Renal cortical epithelial cell (primary cell): ENCODE measurements at places on chromosomes 11 and 22. TPM values are rescaled to one million over a fixed set of nuclear protein-coding genes. Genes with fewer than 3 reads are reported as not detected.
A peak's percentile ranks its signal among the peaks of the same experiment; 100 is the strongest.

The GLB1L2 gene
- 4.2 and 4.3 TPM in 2 replicates for total RNA-seq

The SPINDOC gene
- 11.8 and 12.6 TPM in 2 replicates for total RNA-seq

The USP2 gene
- 3.6 and 9.7 TPM in 2 replicates for total RNA-seq

The CCDC134 gene
- total RNA-seq: 11.0 and 16.1 TPM in 2 replicates

The APOBEC3B gene
- total RNA-seq: 0.15 and 4.0 TPM in 2 replicates

The XKR3 gene
- 0.15 TPM in 1 of 2 replicates, not detected in the other for total RNA-seq

The CRYBB3 gene
- not detected in 2 replicates for total RNA-seq

The FAM227A gene
- total RNA-seq: 5.4 and 8.9 TPM in 2 replicates

The APOA5 gene
- not detected in 2 replicates for total RNA-seq

DNA sequence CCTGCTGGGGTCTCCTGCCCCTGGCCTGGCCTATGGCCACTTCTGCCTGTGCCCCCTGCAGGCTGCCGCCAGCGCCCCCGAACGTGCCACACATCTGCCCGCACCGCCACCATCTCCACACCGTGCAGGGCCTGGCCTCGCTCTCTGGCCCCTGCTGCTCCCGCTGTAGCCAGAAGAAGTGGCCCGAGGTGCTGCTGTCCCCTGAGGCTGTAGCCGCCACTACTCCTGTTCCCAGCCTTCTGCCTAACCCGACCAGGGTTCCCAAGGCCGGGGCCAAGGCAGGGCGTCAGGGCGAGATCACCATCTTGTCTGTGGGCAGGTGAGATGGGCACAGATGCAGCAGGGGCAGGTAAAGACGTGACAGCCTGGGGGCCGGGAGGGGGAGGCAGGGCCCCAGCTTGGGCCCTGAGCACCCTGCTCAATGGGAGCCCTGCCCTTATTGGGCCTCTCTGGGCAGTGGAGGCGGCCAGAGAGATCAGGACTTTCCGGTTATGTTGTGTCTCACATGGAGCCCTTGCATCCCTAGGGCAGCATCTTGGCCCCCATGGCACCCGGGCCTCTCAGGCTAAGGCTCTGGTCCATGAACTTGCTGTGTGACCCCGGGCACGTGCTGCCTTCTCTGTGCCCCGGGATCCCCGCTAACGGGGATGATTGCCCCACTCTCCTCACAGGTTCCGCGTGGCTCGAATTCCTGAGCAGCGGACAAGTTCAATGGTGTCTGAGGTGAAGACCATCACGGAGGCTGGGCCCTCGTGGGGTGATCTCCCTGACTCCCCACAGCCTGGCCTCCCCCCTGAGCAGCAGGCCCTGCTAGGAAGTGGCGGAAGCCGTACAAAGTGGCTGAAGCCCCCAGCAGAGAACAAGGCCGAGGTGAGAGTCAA is 18.5 kb downstream of the RELT start:
- DNase-seq: no peak

DNA sequence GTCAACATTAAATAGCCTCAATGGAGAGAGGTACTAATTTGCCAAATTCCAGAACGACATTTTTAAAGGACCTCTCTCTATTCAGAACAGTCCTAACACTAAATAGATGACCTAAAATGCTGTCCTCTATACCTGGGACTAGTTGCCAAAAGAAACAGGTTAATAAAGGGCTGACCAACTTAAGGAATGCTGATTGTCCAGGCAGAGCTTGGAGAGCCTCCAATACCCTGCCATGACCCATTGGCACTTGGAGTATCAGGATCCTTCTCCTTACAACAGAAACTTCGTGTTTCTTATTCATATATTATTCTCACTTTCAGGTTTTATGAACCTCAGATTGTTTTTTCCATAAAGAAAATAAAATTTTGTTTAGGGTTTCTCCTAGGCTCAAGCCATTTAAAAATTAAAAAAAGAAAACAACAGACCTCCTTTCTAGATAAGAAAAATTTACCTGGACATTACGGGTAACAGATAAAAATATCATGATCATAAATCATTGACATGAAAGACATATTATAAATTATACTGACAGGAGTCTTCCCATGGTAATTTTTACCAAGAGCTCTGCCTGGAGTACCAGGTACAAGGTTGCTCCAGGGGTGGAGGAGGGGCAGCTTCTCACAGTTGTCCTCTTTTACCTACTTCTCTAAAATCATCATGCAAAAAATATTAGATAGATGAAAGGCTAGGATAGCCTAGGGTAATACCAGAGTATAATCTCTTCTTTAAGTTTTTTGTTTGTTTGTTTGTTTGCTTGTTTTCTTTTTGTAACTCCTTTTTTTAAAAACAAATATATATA is 2.0 kb downstream of the LRRC4C start:
- no peak for DNase-seq

GRCh38 chr11:65366340-65366773 is 11.8 kb downstream of the TIGD3 start:
- peak; percentile 86 for DNase-seq

GRCh38 chr22:48960576-48960975 is 867.1 kb downstream of the BRD1 start:
- no peak for DNase-seq

GRCh38 chr11:24005202-24005876 is 491.5 kb upstream of the LUZP2 start:
- no peak for DNase-seq

- no peak for DNase-seq
Observed at GRCh38 chr11:8532475-8532874, 61.6 kb downstream of the STK33 start.

GRCh38 chr11:110303414-110303826 is 7.0 kb upstream of the RDX start:
- DNase-seq: no peak

- DNase-seq: peak; percentile 15
Observed at GRCh38 chr22:38754751-38755154, 1.0 kb downstream of the SUN2 start.

DNA sequence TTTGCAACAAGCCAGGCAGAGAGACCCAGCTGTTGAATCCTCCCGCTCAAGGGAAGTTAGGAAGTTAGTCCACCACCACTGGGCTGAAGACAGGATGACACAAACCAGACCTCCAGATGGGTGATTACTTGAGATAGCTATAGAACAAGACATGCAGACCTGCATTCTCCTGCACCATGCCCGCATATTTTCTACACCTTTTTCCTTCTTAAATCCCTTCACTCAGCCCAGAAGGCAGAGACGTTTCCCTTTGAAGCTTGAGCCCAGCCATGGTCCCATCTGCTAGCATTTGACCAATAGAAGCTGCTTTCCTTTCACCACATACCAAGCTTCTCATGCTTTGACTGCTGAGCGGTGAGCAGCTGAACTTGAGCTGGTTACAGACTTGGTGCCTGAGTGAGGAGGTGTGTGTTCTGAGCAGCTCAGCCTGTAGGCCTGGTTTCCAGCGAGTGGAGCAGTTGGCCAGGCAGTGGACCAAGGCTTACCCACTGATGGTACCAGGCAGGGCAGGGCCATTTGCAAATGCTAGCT is 29.2 kb upstream of the CBX6 start:
- DNase-seq: no peak

GRCh38 chr11:20652150-20652806 is 17.1 kb upstream of the NELL1 start:
- no peak for DNase-seq

- no peak for DNase-seq
Observed at GRCh38 chr11:15941206-15941770, 415.1 kb downstream of the SOX6 start.

- DNase-seq: no peak
Observed at GRCh38 chr22:41799486-41800347, 762 bp upstream of the CCDC134 start.

- no peak for DNase-seq
Observed at GRCh38 chr11:101446238-101446637, 137.6 kb downstream of the TRPC6 start.

- no peak for DNase-seq
Observed at GRCh38 chr11:63719987-63720386, 38.7 kb downstream of the RTN3 start.

DNA sequence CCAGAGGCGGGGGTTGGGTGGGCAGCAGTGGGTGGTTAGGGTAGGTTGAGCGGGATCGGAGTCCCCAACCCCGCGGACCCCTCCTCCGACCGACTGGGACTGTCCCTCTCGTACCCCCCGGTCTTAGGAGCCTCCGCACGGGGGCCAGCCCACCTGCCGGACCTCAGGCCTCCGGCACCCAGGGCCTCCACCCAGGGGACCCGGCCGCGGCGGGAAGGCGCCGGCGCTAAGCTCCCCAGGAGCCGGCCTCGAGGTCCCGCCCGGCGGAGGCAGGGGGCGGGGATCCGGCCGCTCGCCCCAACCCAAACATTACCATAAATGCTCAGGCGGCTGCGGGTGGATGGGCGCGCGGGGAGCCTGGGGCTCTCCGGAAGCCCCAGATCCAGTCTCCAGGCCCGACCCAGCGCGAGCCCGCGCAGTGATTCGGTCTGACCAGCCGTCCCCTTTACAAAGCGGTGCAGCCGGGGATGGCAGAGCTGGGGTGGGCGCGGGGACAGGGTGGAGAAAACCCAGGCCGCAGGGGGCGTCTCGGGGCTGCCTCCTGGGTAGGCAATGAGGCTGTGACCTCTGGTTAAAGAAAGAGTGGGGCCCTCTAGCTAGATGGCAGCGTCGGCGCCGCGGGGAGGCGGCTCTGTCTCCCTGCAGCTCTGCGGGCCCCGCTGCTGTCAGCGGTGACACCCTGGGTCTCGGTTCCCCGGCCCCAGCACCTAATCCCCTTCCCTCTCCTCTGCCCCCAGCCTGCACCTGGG is 4.0 kb upstream of the MCAM start:
- peak; percentile 26 for DNase-seq

DNA sequence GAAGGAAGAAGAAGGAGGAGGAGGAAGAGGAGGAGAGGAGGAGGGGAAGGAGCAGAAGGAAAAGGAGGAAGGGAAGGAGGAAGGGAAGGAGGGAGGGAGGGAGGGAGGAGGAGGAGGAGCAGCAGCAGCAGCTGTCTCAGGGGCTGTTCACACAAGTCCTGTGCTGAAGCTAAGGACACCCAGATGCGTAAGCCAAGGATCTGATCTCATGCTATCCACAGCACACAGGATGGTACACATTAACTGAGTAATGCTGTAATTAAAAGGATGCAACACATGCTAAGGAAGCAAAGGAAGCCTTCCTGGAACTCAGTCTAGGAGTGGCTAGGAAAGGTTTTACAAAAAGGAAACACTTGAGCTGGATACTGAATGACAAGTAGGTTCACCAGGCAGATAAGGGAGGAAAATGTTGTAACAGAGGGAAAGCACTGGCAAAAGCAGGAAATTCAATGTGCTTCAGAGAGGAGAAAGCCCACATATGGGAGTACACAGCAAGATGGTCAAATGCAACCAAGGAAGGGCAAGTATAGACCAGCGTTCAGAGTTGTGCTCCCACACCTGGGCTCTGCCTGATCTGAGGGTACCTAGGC is 32.0 kb downstream of the TRIM66 start:
- DNase-seq: peak; percentile 23

DNA sequence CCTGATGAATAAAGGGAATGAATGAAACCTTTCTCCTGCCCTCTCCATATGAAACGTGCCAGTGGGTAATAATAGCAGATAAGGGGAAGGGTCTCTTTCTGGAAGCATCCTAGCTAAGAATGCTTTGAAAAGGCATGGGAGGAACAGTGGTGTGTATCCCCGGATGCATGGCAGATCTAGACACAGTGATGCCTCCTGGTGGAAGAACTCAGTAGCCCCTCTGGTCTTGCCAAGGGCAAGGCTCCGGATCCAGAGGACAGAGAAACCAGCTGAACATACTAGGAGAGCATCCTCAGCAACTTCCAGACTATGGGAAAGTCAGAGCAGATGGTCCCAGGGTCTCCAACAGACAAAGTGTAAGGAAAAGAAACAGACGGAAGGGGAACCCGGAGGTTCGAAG is 6.4 kb downstream of the BAIAP2L2 start:
- DNase-seq: peak; percentile 4

DNA sequence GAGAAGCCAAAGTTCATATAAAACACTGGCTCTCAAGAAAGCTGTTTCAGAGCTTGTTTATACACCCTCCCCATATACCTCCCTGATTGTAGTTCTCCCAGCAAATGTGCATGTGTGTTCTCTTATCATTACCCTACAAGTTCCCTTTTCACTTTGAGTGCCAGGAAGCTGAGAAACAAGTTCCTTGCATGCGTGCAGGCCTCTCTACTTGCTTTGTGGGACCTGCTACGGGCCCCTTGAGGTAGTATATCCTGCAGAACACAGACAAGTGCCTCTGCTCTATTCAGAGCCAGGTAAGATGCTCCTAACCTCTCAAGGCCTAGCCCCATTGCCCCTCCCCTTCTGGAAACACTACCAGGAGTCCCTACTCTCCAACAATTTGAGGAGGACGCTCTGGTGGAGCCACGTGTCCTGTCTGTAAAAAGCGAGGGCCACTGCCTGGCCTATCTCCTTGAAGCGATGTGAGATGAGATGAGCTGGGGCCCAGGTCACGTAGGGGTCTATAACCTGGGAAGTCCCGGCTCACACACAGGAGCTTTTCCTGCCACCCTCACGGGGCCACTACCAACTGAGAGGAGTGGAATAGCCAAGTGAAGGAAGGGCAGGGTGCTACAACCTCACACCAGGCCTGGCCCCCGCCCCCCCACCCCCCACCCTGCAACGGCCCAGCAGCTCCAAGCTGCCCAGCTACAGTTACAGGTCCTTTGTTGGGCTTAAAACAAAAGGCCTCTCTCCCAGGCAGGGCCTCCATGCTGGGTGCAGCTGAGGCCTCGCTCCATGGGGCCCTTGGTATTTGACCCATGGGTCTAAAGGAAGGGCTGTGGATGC is 2.6 kb upstream of the ATP5MGL start:
- DNase-seq: no peak

DNA sequence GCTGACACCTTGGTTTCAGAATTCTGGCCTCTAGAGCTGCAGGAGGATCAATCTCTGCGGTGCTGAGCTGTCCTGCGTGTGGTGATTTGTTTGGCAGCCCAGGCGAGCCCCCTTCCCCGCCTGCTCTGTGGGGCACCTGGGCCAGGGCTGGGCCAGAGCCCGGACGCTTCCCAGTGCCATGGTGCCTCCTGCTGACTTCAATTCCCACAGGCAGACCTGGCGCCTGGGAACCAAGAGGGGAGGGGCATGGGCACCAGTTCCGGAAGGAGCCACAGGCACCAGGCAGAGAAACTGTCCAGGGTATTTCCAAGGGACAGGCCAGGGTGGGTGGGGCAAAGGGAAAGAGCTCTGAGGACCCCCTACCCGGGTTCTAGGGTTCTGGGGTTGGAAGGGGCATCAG is 197.8 kb downstream of the CTTN start:
- DNase-seq: no peak

GRCh38 chr11:61532134-61533038 is 23.8 kb downstream of the LRRC10B start:
- DNase-seq: peak; percentile 53

DNA sequence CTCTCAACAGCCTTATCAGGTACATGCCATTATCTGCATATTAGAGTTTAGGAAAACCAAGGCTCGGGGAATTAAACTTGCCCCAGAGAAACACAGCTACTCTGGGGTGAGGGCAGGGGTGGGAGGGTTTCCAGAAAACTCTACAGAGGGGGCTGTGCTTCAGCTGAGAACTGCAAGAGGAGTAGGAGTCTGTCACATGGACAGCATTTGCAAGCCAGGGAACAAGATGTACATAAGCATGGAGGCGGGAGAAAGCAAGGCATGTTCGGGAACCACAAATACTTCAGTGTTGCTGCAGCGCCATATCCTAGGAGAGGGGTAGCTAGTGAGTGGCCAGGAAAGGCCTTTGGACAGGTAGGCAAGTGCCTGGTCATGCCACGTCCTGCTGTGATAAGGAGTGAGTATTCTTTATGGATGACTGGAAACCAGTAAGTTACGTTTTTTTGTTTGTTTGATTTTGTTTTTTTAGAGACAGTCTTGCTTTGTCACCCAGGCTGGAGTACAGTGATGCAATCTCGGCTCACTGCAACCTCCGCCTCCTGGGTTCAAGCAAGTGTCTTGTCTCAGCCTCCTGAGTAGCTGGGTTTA is 57.2 kb downstream of the GRAMD1B start:
- no peak for DNase-seq

- DNase-seq: no peak
Observed at GRCh38 chr11:119720311-119720913, 8.6 kb downstream of the NECTIN1 start.

- DNase-seq: no peak
Observed at GRCh38 chr11:64208796-64209562, 2.5 kb downstream of the FERMT3 start.
